SJSA1 (cell line): ENCODE measurements at places on chromosomes 4 and X. TPM values are rescaled to one million over a fixed set of nuclear protein-coding genes. Genes with fewer than 3 reads are reported as not detected.

DNA sequence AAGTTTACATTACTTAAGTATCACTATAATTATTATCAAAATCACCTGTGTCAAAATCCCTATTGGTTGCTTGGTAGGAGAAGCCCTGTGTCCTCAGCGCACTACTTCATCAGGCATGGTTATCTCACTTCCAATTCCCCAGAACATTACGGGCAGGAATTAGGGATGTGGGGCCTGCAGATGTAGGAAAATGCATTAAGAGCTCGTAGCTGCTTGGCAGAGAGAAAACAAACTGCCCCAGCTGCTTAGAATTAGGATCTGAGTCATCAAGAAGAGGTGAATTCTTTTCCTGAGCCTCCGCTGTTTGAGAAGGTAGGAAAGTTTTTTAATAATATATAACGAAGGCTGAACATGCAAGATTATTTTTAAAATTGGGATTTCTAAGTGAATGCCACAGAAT is 31.1 kb upstream of the CLNK start:
- no peak overlapping the region for H3K27ac ChIP-seq
- H3K4me3 ChIP-seq, result no peak overlapping the region
- no peak for DNase-seq
- H3K4me1 ChIP-seq, result no peaks in the 10 kb centered on the region
- H3K36me3 ChIP-seq, result no peaks in the 10 kb centered on the region
- H3K27me3 ChIP-seq, result no peaks in the 10 kb centered on the region

DNA sequence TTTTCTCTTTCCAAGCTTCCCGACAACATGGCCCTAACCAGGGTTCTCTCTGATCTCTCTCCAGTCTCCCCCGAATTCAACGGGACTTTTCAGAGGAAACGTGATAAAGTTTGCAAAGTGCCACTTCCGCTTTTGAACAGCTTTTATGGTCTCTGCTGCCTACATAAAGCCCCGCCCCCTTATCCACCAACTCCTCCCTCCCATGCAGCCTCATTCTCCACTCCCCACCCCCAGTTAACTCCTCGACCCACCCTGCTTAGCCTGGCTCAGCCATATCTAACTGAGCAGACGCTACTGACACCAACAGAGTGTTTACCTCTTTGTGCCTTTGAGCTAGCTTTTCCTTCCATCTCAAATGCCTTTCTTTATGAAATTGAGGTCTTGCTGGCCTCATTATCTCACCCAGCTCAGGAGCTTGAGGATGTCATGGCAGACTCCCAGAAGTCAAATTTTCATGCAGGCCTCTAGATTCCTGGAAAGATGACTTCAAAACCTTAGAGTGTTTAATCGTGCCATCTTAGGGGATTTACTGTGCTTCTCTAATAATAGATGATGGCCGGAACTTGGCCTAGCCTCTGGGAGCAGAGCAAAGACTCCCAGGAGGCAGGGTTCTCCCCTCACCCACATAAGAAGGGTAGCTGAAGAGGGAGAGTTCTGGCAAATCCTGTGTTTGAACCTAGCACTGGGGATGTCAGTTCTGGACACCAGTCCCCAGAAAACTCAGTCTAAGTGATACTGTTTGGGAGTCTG is 606.0 kb downstream of the BCOR start:
- no peak overlapping the region for H3K4me3 ChIP-seq
- no peaks in the 10 kb centered on the region for H3K36me3 ChIP-seq
- no peaks in the 10 kb centered on the region for H3K4me1 ChIP-seq
- no peak for DNase-seq
- H3K27me3 ChIP-seq, result no peaks in the 10 kb centered on the region

Gene WDR1
- total RNA-seq, result 207 and 301 TPM in 2 replicates

Gene TRIM60
- not detected in 2 replicates for total RNA-seq

Gene CD38
- total RNA-seq, result 0.05 TPM in 1 of 2 replicates, not detected in the other
